Anterior cingulate cortex (tissue), 58 donors: ENCODE measurements at places on chromosomes 2 and 18.

DNA sequence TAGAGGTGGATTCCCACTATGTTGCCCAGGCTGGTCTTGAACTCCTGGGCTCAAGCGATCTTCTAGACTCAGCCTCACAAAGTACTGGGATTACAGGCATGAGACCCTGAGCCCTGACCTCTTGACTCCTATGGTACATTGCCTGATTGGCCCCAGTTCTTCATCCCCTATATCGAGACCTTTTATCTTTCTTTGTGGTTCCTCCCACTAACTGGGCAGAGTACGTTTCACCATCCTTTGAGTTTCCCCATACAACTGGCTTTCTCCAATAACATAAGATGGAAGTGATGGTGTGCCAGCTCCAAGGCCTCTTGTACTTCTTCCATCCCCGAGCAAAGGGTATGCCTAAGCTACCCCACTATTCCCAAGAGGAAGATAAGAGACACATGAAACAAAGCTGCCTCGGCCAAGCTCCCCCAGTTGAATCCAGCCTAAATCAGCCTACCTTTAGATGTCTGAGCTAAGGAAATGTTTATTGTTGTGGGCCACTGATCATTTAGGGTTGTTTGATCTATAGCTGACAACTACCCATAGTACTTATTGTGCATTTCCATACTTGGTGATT is 8.3 kb upstream of the TMEM247 start:
- DNase-seq, result no peak

- DNase-seq, result no peak
These were observed 819 bp downstream of the GRHL1 start for GRCh38 chr2:9952286-9952737.

- no peak for DNase-seq
These were observed 26.6 kb upstream of the ZCCHC2 start for GRCh38 chr18:62496262-62496661.

GRCh38 chr18:56235071-56235470 is 403.3 kb downstream of the TXNL1 start:
- no peak for DNase-seq

DNA sequence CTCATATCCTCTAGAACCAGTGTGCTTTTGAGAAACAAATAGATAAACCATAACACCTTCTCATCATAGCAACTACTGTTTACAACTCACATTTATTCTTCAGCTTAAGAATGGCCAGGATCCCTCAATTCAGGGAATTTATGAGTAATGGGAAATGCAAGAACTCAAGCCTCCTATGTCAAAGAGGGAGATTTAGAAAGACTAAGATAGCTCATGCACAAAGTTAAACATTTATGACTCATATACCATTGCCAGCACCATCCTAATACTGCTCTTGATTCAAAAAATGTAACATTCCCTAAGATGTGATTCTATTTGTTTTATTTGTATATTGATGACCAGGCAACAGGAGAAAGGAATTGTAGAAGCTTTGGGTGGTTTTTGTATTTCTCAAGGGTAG is 172.8 kb downstream of the CYP26B1 start:
- no peak for DNase-seq

- no peak for DNase-seq
These were observed 13.6 kb upstream of the IRS1 start for GRCh38 chr2:226813148-226813701.

DNA sequence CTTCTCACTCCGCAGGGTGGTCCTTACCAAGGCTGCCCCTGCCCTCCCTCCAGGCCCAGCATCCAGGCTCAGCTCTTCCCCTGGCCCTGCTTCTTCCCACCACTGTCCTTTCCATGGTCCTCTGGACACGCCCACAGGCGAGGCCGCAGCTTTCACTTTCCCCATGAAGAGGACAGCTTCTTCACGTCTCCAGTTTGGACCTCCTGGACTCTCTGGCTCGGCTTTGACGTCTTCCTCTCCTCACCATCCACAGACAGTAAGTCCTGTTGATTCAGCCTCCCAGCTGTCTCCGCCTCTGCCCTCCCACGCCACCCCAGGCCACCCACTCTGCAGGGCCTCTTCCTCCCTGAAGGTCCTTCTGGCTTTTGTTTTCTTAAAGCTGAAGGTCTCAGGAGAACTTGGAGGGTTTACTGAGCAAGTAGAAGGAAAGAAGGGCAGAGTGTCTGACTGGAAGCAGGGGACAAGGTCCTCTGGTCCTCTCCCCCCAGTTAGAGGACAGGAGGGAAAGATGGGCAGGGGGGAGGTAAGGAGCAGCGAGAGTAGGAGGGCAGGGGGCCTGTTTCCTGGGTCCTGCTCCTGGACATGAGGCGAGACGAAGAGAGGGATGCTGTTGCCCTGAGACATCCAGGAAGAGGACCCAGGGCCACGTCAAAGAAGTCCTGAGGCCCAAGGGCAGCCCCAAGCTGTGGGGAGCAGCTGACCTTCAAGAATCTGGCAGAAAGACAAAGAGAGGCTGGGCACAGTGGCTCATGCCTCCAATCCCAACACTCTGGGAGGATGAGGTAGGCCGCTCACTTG is 24.7 kb upstream of the NMUR1 start:
- DNase-seq, result no peak

DNA sequence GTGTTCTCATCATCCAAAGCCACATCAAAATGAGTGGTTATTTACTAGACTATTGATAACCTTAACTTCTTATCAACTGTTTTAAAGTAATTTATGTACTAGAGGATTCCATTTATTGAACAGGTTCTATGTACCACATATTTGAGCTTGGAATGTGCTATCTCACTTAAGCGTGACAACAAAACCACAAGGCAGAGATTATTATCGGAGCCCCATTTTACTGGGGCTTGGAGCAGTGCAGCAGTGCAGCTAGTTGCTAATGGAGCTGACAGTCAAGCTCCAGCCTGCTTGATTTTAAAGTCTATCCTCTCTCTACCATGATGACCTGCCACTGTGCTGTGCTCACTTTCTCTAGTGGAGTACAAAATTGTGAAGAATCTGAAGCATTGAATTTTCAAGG is 24.6 kb downstream of the GCG start:
- DNase-seq, result no peak
